Thyroid gland (tissue), 4 donors: ENCODE measurements at places on chromosomes 2 and 18. TPM values are rescaled to one million over a fixed set of nuclear protein-coding genes. Genes with fewer than 3 reads are reported as not detected.
A peak's percentile ranks its signal among the peaks of the same experiment; 100 is the strongest.

DNA sequence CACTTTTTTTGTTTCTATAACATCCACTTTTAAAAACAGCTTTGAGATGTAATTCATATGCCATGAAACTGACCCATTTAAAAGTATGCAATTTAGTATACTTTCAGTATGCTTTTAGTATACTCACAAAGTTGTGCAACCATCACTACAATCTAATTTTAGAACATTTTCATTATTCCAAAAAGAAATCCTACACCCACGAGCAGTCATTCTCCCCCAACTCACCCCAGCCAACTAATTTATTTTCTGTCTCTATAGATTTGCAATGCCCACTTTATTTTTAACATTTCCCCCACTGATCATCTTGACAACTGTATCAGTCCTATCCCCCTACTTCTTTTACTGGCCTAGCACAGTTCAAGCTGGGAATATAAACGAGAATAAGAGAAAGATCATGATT lies 39.1 kb downstream of the FAM98A start:
- DNase-seq: no peak

DNA sequence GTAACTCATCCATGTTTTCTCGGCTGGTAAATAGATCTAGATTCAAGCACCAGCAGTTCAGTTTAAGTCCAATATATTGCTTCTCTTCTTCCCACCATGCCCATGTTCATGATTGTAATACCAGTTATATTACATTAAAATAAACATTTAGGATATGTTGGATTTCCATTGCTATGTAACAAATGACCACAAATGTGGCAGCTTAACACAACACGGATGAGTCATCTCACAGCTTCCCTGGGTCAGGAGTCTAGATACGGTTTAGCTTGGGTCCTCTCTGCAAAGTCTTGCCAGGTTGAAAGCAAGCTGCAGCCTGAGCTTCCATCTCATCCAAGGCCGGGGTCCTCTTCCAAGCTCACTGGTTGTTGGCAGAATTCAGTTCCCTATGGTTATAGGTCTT lies 39.4 kb upstream of the SMAD2 start:
- no peak for DNase-seq

- no peak for DNase-seq
Observed at GRCh38 chr2:53636596-53636995, 131.0 kb upstream of the CHAC2 start.

DNA sequence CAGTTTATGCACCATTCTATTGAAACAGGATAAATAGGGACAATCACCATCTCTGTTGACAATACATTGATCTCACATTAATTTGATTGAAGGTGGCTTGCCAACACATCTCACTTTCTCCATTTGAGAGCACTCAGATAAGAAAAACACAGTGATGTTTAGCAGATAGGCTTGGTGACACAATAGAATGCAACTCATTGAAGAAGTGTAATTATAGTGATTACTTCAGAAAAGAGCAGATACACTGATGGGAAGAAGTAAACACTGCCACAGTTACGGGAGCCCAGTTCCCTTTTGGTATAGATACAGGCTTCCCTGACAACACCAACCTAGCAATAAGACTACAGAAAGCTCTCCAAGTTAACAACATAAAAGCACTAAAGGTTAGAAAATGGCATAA lies 89.1 kb downstream of the FIGN start:
- DNase-seq: no peak

DNA sequence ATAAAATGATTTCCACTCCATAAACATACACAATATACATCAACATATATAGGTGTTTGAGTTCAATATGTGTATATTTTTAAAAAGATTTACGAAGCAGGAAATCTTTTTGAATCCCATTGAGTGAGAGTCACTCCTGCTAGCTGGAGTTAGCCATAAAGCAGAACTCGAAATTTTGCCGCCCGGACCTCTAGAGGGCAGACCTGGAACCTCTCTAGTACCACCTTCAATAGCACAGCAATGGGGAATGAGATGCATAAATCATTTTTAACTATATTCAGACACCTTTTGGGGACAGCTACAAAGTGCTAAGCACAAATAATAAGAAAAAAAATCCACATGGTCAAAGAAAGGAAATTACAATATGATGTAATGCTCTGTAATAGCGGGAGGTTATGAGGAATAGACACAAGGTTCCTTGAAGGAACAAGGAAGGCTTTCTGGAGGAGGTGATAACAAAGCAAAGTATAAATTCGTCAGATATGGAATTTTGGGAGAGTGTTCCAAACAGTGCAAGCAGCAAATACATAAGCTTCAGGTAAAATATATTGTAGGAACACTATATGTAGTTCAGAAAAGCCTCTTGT lies 533.4 kb downstream of the ERBB4 start:
- peak; percentile 23 for DNase-seq

Gene DES
- 28.5 TPM for total RNA-seq

Gene SDC1
- 25.0 TPM for total RNA-seq

Gene MARCO
- 1.6 TPM for total RNA-seq

Gene SERPINB10
- total RNA-seq: not detected

Gene AFTPH
- 56.7 TPM for total RNA-seq

Gene FBLN7
- 16.0 TPM for total RNA-seq

Gene AGXT
- total RNA-seq: not detected

Gene ARHGAP15
- 9.8 TPM for total RNA-seq
